ENCODE measurements at places on chromosomes 5 and 9.

DNA sequence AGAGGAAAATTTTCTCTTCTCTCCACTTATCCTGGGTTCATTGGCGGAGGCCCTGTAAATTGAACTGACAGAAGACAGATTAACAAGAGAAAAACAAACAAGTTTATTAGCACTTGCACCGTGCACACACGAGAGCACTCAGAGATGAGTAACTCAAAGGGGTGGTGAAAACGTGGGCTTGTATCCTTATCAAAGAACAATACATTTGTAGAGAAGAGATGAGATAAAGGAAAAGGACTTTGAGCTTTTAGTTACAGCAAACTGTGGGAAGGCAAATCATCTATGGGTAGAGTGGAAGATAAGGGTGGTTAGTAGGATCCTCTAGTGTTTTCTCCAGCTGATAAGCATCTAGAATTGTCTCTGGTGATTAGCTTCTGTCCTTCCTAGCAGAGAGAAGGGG lies 44.4 kb upstream of the ROR2 start:
- DNase-seq, result no peak

DNA sequence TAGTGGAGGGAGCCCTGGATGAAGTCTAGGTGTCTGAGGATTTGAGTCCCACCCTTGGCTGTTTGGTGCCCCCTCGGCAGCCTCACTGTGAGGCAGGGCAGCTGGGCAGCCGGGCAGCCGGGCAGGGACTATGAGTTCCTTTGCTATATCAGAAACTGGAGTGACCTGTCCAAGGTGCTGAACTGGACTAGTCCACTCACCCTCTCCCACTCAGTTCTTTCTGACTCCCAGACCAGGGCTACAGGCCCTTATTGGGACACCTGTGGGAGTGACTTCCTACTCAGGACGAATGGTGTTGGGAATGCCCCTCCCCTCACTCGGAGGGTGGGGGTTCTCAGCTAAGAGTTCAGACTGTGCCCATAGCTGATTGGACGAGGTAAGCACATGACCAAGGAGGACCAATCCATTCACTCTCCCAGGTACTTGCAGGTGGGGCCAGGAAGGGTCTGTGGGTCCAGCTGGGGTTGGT lies 34.1 kb upstream of the RAPGEF1 start:
- DNase-seq, result no peak

- no peak for DNase-seq
Observed at GRCh38 chr9:134980991-134981390, 63.3 kb upstream of the FCN1 start.

- no peak for DNase-seq
Observed at GRCh38 chr5:158701007-158701391, 398.7 kb downstream of the EBF1 start.

- DNase-seq, result no peak
Observed at GRCh38 chr5:52702877-52703276, 84.8 kb upstream of the ITGA1 start.

DNA sequence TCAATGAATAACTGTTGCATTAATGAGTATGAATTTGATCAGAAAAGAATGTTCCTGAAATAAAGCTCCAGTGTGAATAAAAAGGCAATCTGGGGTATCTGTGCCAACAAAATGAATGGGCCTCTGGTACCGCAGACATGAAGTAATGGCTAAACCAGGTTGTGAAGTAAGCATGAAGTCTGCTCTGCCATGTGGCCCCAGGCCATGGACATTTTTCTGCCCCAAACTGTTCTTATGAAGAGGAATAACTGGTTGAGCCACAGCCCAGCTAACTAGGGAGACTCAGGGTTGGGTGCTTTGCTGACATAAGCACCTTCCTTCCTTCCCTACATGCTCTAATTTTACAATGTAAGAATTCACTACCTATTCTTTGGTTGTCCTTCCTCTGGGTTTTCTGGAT lies 147.4 kb upstream of the LRRTM2 start:
- DNase-seq, result no peak

- peak; percentile 65 for DNase-seq
Observed at GRCh38 chr5:9903801-9904200, 273.6 kb upstream of the TAS2R1 start.

DNA sequence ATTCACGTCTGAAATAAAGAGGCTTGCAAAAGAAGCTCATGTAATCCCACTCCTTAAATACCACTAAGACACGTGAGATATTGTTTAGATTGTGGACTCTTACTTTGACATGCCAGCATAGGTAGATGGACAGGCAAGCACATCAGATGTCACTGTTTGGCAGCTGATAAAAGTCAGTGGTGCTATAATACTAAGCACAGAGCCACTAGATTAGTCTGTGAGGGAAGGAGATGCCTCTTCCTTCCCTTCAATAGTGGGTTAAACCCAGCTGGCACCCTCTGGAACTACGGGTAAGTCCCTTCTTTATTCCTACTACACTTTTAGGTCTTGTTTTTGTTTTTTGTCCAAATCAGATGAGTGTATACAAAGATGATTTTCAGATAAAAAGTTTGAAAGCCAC lies at the start of gene MYOT:
Gene MYOT, plus strand, starts transcription at position 197 of the 400 bp plus-strand sequence. CDS start 2,792 bp downstream, outside the sequence.
- DNase-seq, result no peak

DNA sequence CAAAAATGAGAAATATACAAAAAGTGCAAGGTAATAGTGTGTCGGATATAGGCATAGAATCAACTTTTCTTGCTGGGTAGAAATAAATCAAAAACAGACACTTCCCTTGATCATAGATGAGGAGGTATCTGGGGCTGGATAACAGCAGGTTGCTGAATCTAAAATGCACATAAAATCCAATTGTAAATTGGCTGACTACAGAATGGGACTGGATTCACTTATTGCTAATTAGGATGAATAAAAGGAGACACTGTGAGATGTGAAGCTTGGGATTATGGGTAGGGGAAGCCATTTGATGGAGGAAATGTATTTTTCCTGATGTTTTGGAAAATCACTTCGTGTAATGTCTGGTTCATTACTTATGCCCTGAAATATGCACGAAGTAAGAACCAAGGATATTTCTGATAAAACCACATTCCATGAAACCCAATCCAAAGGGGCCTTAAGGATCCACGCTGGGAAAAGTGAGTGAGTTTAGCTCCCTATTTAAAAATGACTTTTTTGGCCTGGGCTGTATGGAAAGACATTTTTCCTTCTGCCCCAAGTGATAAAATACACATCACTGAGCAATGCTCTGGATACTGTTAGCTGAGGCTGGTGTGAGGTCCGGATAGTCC lies 136.1 kb downstream of the MARCHF11 start:
- no peak for DNase-seq

GRCh38 chr9:37262410-37262809 lies 142.0 kb downstream of the ZCCHC7 start:
- DNase-seq, result no peak

DNA sequence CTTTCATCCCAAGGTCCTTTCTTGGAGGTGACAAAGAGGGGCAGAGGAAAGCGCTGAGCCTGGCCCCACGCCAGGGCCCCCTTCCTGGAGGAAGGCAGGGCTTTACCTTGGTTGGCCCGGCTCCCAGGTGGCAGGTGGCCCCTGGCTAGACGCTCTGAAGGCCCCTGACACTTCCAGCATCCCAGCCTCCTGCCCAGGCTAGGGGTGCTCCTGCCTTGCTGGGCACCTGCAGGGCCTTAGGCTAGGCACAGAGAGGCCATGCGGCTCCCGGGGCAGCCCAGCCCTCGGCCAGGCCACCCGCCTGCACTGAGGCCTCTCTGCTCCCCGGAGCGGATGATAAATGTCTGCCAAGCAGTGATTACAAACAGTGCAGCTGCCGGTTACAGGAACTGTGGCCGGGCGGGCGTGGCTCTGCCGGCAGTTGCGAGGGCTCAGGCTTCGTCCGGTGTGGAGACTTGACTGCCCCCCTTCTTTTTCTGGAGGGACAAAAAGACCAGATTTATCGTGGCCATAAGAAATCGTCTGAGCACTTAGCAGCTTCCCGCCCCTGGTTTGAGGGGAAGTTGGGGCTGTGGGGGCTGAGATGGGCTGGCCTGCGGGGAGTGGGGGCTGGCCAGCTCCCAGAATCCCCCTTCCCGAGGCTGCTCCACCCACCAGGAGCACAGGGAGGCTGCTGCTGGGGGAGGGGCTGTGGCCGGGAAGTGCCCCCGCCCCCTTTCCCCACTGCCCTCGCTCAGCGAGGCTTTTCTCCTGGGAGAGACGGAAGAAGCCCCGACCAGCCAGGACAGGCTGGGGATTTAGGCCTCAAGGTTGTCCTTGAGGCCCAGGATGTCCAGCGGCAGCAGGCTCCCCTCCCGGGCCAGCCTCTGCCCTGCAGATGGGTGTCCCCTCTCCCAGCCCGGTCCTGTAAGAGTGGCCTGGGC lies 31.6 kb upstream of the UBAC1 start:
- peak; percentile 33 for DNase-seq

All from NCI-H2081 treated with DMSO at 0.1 percent for 48 hours (cell line).